ENCODE measurements at places on chromosomes 13 and 19.

GRCh38 chr13:29548722-29549121 lies 46.8 kb downstream of the SLC7A1 start:
- no peak for DNase-seq

GRCh38 chr19:791567-792305 lies 5.5 kb upstream of the PTBP1 start:
- no peak for DNase-seq

DNA sequence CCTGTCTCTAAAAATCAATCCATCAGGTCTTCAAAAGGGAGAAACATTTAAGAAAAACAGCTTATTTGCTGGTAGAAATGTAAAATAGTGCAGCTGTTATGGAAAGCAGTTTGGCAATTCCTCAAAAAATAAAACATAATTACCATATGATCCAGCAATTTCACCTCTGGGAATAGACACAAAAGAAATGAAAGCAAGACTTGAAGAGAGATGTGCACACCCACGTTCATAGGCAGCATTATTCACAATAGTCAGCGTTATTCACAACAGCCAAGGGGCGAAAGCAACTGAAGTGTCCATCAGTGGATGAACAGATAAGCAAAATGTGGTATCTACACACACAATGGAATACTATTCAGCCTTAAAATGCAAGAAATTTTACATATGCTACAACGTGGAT lies 45.1 kb upstream of the DOCK9 start:
- DNase-seq: no peak

DNA sequence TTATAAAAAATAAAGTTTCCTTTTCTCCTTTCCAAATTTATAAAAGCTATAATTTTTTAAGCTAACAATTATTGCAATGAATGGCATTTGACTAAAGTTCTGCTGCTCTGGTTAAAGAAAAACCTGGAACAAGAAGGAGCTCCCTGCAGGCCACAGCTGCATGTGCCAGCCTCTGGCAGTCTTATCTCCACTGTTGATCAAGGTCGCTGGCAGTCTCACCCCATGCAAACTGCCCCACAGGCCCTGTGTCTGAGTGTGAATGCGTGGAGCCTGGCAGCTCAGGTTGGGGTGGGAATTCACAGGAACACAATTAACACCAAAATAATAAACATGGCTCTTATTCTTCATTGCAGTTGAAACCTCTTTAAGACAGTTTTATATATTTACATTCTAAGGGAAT lies 30.2 kb upstream of the FREM2 start:
- no peak for DNase-seq

DNA sequence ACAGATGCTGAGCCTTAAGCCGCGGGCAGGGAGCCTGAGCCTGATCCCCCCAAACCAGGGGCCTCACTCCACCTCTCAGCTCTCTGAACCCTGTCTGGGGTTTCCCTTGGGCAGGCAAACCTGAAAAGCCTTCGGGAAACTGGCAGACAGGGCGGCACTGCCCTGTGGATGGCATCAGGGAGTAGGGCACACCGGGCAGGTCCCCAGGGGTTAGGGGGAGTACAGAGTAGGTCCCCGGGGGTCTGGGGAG lies 9.7 kb downstream of the MKNK2 start:
- no peak for DNase-seq

DNA sequence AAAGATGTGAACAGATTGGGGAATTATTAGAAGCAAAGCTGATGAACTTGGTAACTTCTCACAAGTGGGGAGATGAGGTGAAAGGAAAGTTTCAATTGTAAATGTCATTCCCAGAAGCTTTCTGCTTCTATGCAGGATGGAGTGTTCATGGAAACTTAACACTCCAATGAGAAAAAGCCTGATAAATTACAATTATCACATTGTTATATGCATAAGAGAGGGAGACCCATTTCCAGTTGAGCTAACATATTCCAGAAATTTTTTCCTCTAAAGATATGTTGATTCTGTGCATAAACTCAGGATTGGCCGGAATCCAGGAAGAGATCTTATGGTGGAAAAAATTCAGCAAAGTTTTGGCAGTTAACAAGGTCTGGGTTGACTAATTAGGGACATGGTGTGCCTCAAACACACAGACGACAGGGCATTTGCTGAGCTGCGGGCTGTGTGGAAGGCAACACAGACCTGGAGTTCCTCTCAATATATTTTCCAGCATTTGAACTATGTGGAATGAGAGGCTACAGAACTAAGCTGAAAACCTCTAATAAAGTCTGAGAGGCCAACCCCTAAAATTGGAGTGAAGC lies 64.9 kb upstream of the FGF14 start:
- no peak for DNase-seq

DNA sequence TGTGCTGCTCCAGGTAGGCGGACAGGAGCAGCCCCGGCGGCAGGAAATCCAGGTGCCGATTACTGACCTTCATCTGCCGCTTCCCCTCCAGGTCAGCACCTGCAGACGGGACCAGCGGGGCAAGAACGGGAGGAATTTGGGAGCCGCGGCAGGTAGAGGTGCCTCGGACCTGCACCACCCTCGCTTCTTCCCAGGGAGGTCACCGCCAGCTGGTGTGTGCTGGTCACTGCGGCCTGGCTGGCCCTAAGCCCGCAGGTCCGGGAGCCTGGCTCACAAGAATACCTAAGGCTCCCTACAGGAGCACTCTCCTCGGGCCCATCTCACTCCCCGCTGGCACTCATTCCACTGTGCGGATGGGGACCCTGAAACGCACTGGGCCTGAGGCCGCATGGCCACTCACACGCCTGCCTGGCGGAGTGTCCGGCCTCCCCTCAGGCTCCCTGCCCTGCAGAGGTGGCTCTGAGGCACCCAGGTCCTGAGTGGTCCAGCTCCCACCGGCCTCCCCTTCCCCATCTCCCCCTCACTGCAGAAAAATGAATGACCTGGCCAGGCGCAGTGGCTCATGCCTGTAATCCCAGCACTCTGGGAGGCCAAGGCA lies 4.3 kb downstream of the RNU6-9 start:
- no peak for DNase-seq

DNA sequence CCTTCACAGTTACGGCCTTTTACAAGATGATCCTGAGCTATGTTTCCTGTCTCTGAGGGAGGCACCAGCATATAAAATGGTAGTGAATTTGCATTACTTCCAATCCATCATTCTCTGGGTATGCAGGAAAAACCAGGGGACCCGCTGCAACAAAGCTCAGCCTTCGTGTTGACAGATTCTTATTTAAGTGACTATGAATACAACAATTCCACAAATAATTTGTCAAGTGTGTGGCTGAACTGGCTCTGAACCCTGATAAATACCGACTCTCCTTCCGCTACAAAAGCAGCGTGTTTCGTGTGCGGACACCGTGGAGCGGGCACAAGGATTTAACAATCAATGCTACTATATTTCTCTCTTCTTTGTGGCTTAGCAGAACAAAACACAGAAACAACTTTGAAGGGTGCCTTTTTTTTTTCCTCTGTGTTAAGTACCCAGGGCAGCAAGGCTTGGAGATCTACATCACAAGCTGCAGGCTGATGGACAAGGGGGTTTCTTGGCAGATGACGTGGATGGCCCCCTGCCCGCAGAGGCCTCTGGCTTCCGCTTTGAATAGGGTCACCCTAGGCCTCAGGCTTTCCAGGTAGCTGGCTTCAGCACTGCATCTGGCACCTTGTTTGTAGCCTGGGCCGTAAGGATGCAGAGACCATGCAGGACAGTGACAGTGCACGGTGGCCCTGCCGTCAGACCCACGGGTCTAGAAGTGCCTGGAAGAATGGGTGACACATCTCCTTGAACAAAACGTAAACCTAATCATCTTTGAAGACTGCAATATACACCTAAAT lies 280.5 kb upstream of the TSHZ3 start:
- no peak for DNase-seq

GRCh38 chr13:109160357-109160756 lies 530.9 kb downstream of the MYO16 start:
- no peak for DNase-seq

- DNase-seq: no peak
Measured at GRCh38 chr13:27619728-27620376, 477 bp downstream of the LNX2 start.

DNA sequence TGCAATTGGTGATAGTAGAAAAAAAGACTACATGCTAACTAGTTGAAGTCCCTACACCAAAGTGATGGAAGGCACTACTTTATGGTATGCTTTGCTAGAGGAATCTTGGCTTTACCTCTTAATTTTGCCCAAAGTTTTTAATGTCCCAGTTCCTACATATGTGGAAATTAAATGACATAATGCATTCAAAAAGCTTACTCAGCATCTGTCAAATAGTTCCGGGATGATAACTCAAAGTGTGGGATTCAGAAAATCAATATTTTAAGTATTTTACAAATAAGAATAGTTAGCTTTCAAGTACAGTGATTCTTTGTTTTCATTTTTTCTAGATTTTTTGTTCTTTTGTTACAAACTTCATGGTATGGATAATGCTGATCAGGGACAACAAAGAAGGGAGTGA lies 211.6 kb downstream of the PCDH20 start:
- no peak for DNase-seq

- DNase-seq: no peak
Measured at GRCh38 chr13:112391746-112392145, 15.6 kb downstream of the SPACA7 start.

DNA sequence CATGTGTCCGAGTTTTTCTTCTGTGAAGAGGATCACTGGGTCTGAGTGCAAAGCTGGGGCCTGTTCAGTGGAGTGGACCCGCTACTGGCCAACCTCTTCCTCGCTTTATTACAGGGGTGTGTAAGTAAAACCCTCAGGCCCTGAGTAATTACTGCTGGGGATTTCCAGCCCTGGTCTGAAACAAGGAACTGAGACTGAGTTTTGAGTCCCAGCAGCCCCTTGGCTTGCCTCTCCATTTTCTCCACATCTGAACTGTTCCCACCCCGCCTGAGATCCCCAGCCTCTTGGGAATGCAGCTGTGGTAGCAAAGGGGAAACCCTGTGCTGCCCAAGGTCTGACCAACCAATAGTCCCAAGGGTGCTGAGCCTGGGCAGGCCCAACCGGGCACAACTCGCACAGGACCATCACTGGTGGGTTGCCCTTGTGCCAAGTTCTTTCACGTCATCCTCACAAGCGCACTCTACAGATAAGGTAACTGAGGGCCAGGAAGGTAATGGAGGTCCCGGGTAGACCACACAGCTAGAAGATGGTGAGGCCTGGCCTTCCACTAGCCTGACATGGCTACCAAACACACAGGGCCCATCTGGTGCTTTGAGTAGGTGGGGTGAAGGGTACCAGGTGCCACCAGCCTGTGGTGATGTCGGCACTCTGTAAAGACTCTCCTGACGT lies 13.7 kb upstream of the SLC35E1 start:
- no peak for DNase-seq

- peak; percentile 42 for DNase-seq
Measured at GRCh38 chr13:108220041-108220440, 1.8 kb downstream of the ABHD13 start.

DNA sequence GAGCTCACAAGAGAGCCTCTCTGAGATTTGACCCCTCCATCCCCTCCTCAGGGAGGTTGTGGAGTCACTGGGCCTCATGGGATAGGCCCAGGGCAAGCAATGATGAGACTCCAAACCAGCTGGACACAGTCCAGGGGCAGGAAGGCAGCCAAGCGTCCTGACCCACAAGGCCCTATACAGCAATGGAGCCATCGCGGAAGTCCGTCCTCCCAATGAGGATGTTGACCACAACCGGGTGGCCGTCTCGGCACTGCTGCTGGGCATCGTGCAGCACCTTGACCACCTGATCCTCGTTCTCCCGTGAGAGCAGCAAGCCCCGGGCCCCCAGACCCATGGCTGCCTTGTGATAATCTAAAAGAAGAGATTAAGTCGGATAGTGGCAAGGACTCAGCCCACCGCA lies 7.9 kb downstream of the SYDE1 start:
- no peak for DNase-seq

- DNase-seq: no peak
Measured at GRCh38 chr13:78383071-78383484, 220.3 kb downstream of the POU4F1 start.

GRCh38 chr19:35315883-35316282 lies 13.1 kb upstream of the CD22 start:
- no peak for DNase-seq

- DNase-seq: no peak
Measured at GRCh38 chr19:14118165-14119051, 846 bp upstream of the PRKACA start.

DNA sequence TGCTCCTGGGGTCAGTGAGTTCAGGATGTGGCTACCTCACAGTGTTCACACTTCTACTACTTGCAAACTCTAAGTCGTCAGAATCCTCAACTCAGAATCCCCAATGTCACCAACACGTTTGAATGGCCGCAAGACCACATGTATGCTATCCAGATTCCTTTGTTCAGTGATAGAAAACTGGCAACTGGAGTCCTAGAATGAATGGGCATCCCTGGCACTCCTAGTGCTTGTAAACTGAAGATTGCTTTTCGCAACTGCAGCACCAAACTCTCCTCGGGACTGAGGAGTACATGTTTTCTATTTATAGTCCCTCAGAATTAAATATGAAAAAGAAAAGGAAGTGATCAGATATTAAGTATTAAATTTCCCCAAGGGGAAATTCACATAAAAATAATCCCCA lies 4.9 kb downstream of the SMAD9 start:
- no peak for DNase-seq

DNA sequence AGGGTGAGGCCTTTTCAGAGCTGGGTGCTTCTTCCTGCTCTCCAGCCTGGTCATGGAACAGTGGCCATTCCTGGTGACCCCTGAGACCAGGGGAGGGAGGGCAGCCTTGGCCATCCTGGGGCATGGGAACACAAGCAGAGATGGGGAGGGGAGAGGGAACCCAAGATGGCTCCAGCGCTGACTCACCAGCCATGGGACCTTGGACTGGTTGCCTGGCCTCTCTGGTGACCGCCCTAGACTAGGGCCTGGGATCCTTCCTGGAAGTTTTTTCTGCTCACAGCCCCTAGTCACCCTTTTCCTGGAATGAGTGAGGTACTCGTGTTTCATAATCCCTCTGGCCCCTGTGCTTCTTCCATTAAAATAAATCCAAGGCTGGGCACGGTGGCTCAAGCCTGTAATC lies 3.3 kb upstream of the OPA3 start:
- no peak for DNase-seq

- no peak for DNase-seq
Measured at GRCh38 chr13:65064967-65065366, 2165.2 kb downstream of the PCDH9 start.

DNA sequence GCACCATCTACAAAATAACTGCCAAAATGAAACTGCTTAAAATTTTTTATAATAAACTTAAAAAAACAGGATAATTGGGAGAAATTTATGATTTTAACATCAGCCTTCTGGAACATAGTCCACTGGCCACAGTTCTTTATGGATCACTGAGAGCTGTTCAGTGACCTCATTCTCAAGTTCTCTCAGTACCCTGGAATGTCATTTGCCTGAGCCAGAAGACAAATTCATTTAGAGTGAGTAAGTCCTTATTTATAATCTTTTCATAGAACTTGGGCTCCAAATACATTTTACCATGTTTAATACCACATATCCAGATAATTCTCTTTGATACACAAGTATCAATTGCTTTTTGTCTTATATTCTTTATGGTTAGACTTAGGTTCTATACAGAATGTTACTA lies 87.6 kb downstream of the CAB39L start:
- no peak for DNase-seq

DNA sequence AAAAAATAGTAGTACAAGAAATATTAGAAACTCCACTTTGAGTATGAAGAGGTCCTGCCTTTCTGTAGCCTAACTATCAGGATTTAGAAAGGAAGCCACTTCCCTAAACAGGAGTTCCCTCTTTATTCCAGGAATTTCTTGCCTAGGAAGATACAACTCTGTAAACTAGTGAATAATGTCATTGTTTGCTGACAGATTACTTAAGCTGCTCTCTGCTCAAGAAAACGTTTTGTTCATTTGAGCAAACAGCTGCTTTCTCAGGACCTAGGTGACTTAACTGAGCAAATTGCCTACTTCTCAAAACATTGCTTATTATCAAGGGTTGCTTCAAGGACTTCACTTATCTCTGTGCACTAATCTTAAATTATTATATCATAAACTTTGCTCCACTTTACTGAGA lies 1419.4 kb upstream of the SLC10A2 start:
- no peak for DNase-seq
